ENCODE measurements at places on chromosomes 7 and 10.

GRCh38 chr7:2019711-2020511, 212.8 kb downstream of the MAD1L1 start:
- peak; percentile 84 for DNase-seq

DNA sequence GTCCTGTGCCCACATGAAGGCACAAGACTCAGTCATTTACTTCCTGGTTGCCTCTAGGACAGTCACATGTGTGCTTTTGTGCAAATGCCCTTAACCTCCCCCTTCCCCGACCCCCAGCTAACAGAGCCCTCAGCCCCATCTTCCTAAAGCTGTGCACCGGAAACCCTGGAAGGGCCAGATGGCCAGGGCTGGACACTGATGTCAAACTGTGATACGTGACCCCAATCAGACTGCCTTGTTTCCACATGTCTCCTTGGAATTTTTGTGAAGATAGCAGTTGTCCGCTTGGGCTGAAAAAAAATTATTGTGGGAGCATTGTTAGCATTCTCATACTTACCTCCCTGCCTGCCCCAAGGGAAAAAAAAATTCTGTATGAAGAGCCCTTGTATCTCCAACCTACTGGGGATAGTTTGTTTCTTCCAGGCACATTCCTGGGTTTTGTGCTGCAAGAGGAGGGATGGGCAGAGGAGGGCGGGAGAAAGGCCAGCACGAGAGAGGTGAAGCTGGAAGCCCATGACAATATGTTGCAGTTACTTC, 17.0 kb upstream of the ADAM12 start:
- DNase-seq: no peak

GRCh38 chr7:137755846-137756651, 90.7 kb downstream of the DGKI start:
- DNase-seq: no peak

DNA sequence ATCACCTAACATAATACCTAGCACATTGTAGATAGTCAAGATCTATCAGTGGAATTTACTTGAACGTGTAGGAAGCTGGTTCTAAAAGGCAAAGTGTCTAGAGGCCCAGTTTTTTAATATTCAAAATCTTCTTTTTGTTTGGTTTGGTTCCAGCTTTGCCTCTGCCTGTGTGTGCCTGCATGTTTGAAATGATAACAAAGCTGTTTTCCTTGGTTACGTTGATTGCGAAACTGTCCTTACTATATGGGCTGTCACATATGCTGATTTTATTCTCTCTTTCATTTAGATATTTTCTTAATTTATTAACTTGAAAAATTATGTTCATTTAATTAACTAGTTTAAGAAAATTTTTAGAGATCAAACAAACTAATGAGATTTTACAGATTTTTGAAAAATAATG, 237.3 kb downstream of the SEMA3A start:
- no peak for DNase-seq

- no peak for DNase-seq
These were observed 12.6 kb downstream of the FAM200A start for GRCh38 chr7:99539213-99539811.

- DNase-seq: no peak
These were observed 222.8 kb upstream of the IMMP2L start for GRCh38 chr7:111785076-111785475.

DNA sequence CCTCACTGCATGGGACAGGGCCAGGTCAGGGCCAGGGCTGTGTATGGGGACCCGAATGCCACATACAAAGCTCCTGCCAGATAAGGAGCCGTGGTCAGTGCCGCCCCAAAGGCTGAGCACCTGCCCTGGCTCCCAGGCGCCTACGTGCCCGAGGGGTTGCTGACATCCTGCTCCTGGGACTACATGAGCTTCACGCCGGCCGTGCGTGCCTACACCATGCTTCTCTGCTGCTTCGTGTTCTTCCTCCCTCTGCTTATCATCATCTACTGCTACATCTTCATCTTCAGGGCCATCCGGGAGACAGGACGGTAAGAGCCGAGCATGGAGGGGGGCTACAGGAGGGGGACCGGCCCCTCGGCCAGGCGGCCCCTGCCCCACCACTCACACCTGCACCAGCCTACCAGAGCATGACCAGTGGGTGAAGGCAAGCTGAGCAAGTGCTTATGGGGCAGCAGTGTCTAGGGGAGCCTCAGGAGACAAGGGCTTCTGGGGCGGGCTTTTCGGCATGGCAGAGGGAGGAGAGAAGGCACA, 4.9 kb downstream of the OPN4 start:
- DNase-seq: no peak
